ENCODE measurements at places on chromosomes 1 and 21.

DNA sequence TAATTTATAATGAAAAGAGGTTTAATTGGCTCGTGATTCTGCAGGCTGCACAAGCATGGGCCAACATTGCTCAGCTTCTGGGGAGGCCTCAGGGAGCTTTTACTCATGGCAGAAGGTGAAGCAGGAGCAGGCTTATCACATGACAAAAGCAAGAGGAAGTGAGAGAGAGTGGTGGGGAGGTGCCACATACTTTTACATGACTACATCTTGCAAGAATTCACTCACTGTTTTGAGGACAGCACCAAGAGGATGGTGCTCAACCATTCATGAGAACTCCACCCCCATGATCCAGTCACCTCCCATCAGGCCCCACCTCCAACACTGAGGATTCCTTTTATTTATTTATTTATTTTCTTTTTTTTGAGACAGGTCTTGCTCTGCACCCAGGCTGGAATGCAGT, 5.5 kb upstream of the PLEKHM2 start:
- no peak for DNase-seq

GRCh38 chr1:159855709-159856108, 6.7 kb downstream of the VSIG8 start:
- no peak for DNase-seq

DNA sequence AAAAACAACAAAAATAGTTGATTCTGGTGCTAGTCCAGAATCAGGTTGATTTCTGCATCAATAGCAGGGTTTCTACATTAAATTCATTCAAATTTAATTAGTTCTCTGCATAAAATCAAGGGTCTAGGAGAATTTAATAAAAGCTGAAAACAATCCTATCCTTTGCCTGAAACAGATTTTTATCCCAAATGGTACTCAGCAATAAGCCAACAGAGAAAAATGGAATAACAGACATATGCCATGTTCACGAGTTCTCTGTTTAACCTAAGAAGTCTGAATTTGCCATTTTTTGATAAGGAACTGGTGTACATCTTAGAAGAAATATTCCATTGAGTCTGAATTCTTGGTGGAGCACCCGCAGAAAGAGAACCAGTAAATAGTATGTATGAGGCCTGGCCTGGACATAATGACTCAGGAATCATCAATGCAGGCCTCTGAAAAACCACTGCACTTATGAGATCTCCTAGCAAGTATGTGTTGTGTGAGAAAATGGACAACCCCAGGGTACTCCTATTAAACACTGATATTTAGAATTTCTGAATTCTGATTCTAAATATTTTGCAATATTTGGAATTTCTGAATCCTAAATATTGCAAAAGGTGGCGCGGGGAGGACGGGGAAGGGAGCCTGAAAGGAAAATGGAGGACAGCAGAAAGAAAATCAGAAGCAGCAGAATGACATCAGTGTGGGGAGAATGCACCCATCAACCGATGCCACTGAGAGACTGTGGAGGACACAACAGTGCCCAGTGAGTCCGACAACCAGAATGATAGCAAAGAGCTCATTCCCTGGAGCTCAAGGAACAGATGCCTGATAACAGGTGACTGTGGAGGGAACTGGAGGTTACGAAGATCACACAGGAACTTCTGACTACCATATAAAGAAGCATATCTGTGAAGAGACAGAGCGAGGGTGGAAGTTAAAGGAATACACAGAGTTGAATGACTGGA, 97.6 kb downstream of the APP start:
- no peak for DNase-seq

DNA sequence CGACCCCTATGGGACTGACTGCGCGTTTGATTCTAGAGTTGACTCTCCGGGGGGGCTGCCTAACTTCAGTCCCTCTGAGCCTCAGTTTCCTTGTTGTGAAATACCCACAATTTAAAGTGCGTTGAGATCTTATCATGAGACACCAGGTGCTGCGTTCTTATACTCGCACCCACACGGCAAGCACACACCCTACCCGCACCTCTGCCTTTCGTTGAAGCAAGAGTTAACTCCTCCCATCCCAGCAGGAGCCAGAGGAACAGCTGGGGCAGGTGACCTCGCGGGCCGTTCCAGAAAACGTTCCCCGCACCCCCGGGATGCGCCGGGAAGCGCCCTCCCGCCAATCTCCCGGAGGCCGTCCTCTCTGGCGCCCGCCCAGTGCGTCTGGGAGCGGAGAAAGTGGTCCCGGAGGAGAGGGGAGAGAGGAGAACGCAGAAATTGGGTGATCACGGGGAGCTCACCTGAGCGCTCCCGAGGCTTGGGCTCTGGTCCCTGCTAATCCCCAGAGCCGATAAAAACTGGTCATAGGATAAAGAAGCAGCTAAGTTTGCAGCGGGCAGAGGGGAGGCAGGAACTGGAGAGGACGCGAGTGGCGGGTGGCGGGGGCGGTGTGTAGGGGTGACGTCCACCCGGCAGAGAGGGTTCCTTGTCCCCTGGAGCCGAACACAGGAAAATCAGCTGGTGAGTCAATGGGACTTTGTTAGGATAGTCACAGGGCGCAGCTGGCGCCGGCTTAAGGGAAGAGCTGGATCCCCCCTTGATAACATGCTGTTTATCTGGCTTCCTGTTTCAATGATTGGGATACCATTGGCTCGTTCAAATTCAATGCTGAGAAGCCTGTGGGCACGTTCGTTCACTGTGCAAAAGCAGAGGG, 869 bp downstream of the NAV1 start:
- DNase-seq = peak; percentile 74

DNA sequence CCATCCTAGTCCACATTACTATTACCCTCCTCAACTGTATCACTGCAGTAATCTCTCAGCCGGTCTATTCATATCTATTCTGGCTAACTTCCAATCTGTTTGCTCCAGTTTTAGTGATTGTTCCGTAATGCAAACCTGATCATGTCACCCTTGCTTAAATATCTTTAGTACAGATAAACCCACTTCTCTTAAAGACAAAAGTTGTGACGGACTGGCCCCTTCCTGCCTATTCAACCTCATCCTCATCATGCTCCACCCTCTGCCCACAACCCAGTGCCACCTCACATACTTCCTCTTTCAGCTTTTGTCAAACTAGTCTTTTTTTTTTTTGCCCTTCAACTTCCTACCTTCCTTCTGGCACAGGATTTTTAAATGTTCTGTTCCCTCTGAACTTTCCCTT, 2.8 kb upstream of the C1orf162 start:
- DNase-seq = no peak

DNA sequence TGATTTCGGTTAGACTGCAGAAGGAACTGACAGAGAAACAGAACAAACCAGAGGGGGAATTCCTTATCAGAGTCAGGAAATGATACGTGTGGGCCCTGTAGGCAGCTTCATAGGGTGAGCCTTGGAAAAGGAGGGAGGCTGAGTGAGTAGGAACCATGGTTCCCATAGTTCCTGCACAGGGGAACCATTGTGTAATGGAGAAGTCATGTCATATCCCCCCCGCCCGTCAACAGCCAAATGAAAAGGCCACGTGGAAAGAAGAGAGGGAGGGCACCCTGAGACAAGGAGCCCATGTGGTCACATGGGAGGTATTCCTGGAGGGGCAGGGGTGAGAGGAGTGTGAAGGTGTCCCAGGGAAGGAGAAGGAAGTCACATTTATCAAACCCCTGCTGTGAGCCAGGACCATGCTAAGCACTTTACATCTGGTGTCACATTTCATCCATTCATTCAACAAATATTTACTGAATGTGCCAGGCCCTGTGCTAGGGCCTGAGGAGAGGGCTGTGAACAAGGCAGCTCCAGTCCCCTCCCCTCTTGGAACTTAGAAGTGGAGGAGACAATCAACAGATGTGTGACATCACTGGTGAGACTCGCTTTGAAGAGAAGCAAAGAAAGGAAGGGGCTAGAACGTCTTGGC, 15.7 kb upstream of the FGR start:
- DNase-seq = peak; percentile 84

DNA sequence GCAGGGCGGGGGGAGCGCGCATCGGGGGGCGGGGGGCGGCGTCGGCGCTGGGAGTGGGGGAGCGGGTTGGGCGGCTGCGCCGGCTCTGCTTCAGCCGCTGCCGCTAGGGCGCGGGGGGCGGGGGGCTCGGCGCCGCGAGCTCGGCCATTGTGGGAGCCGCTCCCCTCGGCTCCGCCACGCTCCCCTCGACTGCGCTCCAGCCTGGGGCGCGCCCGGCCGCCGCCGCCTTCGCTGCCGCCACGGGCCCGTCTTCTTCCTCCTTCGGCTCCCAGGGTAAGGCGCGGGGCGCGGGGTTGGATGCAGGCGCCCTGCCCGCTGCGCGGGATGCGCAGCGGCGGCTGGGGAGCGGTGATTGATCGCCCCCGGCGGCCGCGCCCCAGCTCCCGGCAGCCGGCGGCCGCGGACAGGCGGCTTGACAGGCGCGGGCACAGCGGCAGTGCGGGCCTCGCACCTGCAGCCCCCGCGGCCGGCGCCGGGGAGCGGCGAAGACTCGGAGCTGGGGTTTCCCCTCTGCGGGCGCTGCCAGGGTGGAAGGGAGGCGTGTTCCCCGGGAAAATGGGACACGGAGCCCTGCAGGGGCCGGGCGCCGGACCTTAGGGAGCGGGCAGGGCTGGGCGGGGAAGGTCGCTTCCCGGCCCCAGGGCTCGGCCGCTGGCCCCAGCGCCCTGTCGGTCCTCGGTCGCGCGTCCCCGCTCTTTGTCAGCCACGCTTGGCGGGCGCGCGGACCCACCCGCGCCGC, 55.3 kb downstream of the NDUFS5 start:
- peak; percentile 64 for DNase-seq

- no peak for DNase-seq
Measured at GRCh38 chr1:85599076-85599491, 18.5 kb downstream of the CCN1 start.

- no peak for DNase-seq
Measured at GRCh38 chr1:3244927-3245315, 175.9 kb downstream of the PRDM16 start.

- DNase-seq = peak; percentile 66
Measured at GRCh38 chr1:16387201-16388188, 20.5 kb downstream of the SZRD1 start.

- no peak for DNase-seq
Measured at GRCh38 chr1:30699762-30700161, 23.6 kb downstream of the MATN1 start.

GRCh38 chr1:58996341-58997059, 212.7 kb upstream of the JUN start:
- DNase-seq = no peak

- DNase-seq = no peak
Measured at GRCh38 chr1:68016381-68016780, 34.0 kb downstream of the DIRAS3 start.

GRCh38 chr1:155207806-155208540, at the start of gene THBS3:
Gene THBS3 (minus strand): TSS chr1:155207897. CDS start chr1:155207876, 21 bp downstream.
- DNase-seq = peak; percentile 55

DNA sequence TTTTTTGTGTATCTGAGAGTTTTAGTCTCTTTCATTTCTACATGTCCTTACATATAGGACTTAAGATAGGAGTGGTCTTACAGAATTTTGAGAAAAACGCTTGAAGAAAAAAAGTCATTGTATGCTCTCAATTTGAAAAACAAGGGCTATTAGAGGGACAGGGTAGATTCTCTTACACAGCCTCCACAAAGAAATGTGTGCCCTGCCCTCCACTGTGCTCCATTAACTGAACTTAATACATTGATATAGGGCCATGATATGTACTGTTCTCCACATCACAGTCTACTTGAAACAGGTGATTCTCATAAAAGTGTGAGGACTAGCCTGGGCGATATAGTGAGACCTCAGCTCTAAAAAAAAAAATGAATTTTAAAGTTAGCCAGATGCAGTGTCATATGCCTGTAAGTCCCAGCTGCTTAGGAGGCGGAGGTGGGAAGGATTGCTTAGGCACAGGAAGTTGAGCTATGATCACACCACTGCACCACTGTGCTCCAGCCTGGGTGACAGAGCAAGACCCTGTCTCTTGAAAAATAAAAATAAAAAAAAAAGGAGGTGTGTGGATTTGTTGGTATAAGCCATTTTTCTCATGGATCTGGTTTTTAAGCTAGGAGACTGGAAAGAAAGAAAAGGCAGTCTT, 77.0 kb downstream of the HMCN1 start:
- DNase-seq = no peak

DNA sequence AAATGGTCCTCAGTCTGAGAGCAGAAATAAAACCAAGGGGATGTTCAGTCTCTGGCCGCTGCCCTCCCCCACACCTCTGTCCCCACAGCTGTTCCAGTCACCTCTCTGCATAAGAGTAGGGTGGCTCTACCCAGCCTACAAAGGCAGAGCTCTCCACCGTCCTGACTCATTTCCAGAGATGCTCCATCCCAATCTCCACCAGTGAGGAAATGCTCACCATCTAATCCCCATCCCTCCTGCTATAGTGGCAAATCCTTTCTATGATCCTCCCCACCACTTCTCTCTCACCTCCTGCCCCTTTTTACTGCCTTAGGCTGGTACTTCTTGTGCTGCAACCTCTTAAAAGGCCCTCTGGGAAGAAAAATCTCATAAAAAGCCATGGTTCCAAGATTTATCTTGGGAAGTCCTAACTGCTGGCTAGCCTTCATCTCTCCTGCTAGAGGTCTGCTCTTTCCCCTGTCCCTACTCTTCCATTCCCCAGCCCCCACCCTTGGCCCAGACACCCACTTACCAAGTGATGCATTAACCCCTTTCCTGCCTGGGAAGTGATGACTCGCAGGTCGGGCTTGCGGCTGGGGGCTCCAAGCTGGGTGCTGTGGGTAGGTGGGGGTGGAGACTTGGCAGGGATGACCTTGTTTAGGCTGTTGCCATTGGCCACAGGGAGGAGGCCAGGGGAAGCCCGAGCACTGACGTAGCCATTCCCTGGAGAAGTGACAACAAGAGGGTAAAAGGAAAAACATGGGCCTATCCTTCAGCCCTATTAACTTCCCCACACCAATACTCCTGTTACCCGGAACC, 23.9 kb downstream of the MEF2D start:
- DNase-seq = no peak
